Stimulated activated CD4-positive, alpha-beta T cell treated with anti-CD3 and anti-CD28 coated beads, Interleukin-1b, Interleukin-23, amount 100 ng/mL, for 4 hours (primary cell): ENCODE measurements at places on chromosomes 4 and X.

DNA sequence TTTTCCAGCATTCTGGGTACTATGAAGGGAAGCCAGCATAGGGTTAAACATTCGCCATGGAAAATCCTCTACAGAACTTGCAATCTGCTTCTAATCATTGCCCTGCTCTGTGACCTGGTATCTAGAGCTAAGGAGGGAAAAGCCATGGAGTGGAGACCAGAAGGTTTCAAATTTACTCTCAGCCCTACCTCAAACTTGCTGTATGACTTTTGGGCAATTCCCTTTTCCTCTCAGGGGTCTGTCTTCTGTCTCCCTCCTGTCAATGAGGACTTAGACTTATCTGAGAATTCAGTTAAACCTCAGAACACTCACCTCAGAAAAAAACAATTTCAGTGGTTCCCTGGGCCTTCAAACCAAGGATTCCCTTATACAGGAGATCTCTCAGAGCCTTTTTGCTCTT, 29.1 kb downstream of the ARHGEF9 start:
- no peak for DNase-seq

DNA sequence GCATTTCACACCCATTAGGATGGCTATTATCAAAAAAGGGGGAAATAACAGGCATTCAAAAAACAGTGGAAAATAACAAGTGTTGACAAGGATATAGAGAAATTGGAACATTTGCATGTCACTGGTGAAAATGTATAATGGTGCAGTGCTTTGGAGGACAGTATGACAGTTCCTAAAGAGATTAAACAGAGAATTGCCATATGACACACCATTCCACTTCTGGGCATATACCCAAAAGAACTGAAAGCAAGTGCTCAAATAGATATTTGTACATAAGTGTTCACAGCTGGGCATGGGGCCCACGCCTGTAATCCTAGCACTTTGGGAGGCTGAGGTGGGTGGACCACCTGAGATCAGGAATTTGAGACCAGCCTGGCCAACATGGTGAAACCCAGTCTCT, 348.1 kb downstream of the NR3C2 start:
- DNase-seq = no peak

- DNase-seq = no peak
Measured at GRCh38 chr4:28682847-28683246, 1822.2 kb downstream of the STIM2 start.

- DNase-seq = no peak
Measured at GRCh38 chr4:152022543-152022942, 261.7 kb upstream of the GATB start.

GRCh38 chrX:52031371-52031770, 37.6 kb downstream of the MAGED4B start:
- no peak for DNase-seq
